ENCODE measurements at places on chromosomes 1 and 21.

DNA sequence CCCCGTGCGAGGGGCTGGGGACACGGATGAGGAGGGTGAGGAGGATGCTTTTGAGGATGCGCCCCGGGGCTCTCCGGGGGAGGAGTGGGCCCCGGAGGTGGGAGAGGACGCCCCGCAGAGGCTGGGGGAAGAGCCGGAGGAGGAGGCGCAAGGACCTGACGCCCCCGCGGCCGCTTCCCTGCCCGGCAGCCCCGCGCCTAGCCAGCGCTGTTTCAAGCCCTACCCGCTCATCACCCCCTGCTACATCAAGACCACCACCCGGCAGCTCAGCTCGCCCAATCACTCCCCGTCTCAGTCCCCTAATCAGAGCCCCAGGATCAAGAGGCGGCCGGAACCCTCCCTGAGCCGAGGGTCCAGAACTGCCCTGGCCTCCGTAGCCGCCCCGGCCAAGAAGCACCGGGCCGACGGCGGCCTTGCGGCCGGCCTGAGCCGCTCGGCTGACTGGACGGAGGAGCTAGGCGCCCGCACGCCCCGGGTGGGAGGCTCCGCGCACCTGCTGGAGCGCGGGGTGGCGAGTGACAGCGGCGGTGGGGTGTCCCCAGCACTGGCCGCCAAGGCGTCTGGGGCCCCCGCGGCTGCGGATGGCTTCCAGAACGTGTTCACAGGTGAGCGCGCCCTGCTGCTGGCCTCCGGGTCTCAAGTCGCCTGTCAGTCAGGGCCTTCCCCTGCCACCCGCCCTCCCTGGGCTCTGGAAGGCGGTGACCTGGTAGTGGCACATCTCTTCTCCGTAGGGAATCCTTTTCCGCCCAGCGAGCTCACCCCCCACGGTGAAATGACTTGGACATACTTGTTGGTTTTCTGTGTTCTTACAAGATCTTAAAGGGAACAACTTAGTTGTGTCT, 1.7 kb downstream of the FMN2 start:
- DNase-seq: peak; percentile 9

GRCh38 chr1:5754817-5755551, 237.2 kb downstream of the NPHP4 start:
- DNase-seq: no peak

DNA sequence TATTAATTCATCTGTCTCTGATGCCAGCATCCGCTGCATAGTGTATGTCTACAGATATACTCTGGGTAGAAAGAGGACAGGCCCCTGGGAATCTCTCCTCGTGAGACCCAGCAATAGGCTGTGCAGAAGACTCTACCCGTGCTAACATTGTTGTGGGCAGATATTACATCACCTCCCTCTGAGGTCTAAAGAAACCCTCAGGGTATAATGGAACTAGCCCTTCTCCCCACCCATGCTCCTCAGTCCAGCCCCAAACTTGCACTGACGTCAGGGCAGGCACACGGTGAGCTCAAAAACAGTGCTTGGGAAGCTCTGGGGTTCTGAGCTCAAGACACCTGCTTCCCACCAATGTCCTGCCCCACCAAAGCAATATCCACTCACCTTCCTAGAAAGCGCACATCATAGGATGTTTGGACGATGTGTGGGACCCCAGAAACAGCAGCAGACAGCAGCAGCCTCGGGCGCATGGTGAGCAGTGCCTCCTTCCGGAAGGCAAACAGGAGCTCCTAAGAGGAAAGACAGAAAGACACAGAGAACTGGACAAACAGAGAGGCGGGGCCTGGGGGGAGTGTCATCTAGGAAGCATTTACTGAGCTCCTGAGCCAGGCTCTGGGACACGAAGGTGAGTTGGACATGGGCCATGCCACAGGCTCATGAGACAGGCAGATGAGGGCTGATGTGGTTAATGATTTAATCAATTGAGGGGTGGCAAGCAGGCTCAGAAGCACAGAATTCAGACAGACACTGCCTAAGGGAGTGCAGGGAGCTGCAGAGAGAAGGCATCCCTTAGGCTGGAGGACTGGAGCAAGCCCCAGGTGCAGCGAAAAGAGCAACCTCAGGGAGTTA, 4.8 kb downstream of the OVGP1 start:
- peak; percentile 76 for DNase-seq

- DNase-seq: no peak
These were observed 40.2 kb downstream of the SUSD4 start for GRCh38 chr1:223323491-223324484.

- DNase-seq: no peak
These were observed 1.2 kb upstream of the TSPAN2 start for GRCh38 chr1:115090540-115090939.

DNA sequence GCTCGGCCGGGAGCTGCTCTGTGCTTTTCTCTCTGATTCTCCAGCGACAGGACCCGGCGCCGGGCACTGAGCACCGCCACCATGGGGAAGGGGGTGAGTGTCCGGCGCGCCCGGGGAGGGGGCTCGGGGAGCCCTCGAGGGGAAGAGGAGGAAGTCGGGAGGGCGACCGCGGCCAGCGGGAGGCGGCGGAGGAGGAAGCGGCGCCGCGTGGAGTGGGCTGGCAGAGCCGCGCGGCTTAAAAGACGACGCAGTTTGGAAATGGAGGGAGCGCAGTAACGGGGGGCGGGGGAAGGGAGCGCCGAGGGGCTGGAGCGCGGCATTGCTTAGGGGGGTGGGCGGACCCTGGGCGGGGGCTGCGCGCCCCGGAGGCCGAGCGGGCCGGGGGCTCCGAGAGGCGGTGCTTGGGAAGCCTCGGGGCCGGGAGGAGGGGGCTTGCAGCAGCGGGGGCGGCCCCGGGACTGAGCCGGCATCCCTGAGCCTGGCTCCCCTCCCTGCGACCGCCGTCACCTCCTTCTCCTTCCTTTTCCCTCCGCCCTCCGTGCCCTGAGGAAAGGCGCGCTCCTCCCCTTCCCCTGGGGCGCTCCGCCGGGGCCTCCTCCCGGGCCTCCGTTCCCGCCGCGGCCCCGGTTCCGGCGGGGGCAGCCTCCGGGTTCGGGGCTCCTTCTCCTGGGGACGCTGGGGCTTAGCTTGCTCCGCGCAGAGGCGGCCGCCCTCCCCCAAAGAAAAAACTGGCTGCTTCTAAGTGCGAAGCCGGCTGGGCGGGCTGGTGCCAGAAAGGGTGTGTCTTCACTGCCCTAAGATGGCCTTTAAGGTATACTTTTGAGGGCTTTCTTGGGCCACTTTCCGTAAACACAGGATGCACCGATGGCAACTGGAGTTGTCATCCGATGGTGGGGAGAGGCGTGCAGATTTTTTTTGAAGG, 648 bp downstream of the ATP1A1 start:
- DNase-seq: peak; percentile 76

- no peak for DNase-seq
These were observed 76.3 kb downstream of the NPHP4 start for GRCh38 chr1:5915587-5916571.

- DNase-seq: no peak
These were observed 2.1 kb downstream of the ITGB2 start for GRCh38 chr21:44918581-44919033.

DNA sequence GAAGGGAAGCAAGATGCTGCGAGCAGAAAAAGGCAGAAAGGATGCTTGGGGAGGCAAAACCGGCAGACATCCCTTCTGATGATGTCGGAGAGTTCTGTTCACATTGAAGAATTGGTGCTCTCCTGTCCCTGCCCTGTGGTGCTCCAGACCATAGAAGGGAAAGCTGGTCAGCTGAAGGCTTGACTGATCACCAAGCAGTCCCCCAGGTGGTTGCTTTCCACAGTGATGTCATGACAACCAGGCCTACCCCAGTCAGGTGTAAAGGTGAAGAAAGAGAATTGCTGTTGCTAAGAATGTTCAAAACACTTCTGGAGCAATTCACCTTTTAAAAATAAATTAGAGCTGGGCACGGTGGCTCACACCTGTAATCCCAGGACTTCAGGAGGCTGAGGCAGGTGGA, 59.5 kb downstream of the OPTC start:
- DNase-seq: no peak

- DNase-seq: no peak
These were observed 23.1 kb downstream of the SLC35A3 start for GRCh38 chr1:99992760-99993467.

DNA sequence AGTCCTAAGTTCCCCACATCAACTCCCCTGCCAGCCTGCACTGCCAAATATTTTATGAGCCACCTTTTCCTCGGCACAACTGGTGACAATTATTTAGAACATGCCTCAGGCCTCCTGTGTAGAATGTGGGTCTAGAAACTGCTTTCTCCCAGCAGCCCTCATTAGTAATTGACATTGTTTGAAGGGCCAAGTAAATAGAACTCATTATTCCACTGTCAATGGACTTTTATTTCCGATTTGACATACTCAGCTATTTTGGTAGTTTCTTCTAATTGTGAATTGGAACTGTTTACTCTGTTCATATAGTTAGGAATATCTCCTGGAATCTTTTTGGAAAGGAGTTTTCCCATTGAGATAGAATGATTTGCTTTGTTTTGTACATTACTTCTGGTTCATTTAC, 168.8 kb upstream of the L1TD1 start:
- DNase-seq: no peak

DNA sequence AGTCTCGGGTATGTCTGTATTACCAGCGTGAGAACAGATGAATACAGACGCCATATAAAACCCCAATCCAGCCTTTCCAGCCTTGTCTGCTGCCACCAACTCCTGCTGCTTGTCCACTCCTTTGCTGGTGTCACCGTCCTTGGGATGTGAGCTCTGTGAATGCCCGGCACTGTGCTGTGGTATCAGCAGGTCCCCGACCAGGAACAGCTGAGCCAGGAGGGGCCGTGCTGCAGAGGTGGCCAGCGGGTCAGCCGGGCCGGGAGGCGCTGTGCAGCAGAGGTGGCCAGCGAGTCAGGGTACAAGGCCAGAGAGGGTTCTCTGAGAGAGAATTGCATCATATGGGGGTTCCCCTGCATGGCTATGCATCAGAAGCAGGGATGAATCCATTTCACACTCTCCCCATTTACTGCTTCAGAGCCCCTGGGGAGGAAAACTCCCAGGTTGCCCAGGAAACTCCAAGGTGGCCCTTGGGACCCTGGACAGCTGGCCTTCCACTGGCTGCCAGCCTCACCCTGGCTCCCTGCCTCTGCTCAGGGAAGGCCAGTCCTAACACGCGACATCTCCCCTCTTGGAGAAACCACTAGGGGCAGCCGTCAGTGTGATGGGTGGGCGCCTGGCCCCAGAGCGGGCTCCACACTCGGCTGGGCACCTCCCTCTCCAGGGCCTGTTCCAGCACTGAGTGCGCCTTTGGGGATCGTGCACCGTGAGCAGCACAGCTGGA, 122.4 kb upstream of the COL6A1 start:
- no peak for DNase-seq

DNA sequence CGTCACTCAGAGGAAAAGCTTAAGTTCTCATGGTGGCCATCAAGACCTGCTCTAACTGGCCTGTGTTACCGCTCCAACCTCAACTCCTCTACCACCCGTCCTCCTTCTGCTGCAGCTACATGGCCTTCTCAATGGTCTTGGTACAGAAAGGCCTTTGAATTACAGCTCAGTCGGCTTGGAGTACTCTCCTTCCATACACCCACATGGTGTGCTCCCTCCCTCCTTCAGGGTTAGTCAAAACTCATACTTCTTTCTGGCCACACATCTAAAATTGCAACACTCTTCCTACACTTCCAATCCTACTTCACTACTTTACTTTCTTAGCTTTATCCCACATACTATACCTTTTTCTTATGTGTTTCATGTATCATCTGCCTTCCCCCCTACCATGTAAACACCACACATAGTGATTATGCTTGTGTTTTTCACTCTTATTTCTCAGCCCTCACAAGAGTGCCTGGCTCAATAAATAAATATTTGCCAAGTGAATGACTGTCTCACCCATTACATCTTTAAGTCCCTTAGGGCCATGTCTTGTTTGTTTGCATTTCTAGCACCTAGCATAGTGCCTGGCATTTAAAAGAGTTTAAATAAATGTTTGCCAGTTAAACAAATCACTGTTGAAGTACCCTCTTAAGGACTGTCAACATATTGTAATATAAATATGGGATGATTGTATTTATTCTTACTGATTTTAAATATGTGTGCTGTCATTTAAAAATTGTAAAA, 37.6 kb upstream of the HMCN1 start:
- DNase-seq: no peak

DNA sequence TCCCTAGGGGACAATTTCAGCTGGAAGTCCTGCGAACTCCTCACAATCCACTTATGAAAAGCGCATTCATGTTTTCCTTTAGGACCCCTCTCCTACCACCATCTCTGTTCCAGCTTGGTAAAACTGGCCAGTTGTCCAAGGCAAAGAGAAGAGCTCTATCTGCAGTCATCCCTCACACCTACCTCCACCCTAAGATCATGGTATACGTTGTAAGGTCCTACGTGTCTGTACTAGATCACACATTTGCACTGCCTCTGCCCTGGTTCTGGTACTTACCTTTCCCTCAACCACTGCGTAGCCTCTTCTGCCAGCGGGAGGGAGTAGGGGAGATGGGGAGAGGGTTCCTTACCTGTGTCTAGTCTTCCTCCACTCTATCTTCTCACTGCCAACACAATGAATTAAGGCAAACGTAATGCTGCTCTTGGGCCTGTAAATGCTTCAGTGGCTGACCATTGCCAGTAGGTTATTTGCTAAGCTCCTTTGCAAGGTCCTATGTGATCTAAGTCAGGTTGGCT, 739 bp upstream of the NUP133 start:
- DNase-seq: no peak

- DNase-seq: no peak
These were observed 105.6 kb downstream of the NTPCR start for GRCh38 chr1:233055879-233056641.

DNA sequence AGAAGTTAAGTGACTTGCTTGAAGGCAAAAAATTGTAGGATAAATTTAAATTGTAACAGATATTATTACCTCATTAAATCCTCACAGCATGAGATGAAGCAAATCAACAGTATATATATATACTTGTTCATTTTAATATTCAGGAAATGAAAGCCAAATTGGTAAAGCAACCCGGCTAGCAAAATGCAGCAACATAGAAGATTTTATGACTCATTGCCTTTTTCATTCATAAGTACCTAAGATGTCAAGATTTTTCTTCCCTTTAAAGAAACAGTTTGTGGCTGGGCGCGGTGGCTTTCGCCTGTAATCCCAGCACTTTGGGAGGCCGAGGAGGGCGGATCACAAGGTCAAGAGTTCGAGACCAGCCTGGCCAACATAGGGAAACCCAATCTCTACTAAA, 190.5 kb upstream of the NRIP1 start:
- DNase-seq: no peak

GRCh38 chr1:53462769-53463501, 3.7 kb downstream of the DMRTB1 start:
- no peak for DNase-seq

- DNase-seq: no peak
These were observed 766 bp downstream of the CNIH3 start for GRCh38 chr1:224616756-224617409.
